CD8-positive, alpha-beta memory T cell (primary cell): ENCODE measurements at places on chromosomes 12 and 14. TPM values are rescaled to one million over a fixed set of nuclear protein-coding genes. Genes with fewer than 3 reads are reported as not detected.

GRCh38 chr14:53496668-53497067 is 343.5 kb upstream of the DDHD1 start:
- DNase-seq, result no peak

DNA sequence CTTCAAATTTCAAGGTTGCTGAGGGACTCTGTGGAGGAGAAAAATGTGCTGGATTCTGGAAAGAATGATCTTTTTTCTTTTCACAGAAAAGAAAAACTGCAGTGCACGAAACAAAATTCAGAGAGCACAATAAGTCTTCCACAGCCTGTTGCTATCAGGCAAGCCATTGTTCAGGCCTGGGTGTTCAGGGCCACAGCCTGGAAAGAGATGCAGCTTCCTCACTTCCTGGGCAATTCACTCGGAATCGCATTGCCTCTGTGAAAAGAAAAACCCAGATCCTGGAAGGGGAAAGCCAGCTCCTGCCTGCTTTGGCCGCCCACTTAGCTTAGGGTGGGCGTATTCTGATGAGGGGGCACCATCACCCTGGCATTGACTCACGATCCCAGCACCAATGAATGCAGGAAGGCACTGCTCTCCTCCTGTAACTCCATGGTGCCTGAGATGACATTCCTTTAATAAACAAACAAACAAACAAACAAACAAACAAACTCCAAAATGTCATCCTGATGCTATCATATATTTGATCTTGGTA is 863.9 kb downstream of the BCL11B start:
- DNase-seq, result no peak

- no peak for DNase-seq
These were observed 306.1 kb upstream of the RGS6 start for GRCh38 chr14:71625891-71626701.

Gene PRR13
- polyA plus RNA-seq, result 602 TPM

GRCh38 chr12:103632554-103633216 is 45.6 kb downstream of the STAB2 start:
- DNase-seq, result no peak

Gene TMED10
- polyA plus RNA-seq, result 321 TPM

GRCh38 chr14:74855021-74855420 is 20.9 kb downstream of the PROX2 start:
- no peak for DNase-seq

Gene OTX2
- polyA plus RNA-seq, result not detected

Gene PMCH
- polyA plus RNA-seq, result not detected

DNA sequence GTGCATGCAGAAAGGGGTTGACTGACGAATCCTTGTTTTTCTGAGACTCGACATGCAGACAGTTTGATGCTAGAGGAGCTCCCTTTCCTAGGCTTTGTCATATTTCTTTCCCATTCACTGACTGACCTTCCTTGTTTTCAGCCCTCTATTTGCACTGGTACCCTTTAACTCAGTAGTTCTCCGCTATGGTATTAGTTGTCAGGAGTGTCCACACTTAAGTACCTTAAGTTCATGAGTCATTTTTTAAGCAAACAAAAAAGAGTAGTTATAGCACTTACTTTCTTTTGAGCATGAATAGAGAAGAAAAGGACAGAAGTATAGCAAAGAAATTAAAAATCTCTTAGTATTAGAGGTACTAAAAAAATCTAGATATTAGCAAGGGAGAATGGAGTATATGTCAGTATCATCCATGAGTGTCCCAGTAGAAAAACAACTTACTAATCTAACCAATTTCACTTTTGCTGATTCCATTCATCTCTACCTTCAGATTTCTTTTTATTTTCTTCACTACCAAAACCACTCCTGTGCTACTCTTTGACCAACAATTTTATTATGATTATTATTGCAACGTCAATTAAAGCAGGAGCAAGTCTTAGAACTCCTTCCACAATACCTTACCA is 8.3 kb downstream of the ATP2B1 start:
- DNase-seq, result no peak

Gene IGFBP6
- polyA plus RNA-seq, result 8.9 TPM

Gene GALNT8
- polyA plus RNA-seq, result 3.2 TPM

DNA sequence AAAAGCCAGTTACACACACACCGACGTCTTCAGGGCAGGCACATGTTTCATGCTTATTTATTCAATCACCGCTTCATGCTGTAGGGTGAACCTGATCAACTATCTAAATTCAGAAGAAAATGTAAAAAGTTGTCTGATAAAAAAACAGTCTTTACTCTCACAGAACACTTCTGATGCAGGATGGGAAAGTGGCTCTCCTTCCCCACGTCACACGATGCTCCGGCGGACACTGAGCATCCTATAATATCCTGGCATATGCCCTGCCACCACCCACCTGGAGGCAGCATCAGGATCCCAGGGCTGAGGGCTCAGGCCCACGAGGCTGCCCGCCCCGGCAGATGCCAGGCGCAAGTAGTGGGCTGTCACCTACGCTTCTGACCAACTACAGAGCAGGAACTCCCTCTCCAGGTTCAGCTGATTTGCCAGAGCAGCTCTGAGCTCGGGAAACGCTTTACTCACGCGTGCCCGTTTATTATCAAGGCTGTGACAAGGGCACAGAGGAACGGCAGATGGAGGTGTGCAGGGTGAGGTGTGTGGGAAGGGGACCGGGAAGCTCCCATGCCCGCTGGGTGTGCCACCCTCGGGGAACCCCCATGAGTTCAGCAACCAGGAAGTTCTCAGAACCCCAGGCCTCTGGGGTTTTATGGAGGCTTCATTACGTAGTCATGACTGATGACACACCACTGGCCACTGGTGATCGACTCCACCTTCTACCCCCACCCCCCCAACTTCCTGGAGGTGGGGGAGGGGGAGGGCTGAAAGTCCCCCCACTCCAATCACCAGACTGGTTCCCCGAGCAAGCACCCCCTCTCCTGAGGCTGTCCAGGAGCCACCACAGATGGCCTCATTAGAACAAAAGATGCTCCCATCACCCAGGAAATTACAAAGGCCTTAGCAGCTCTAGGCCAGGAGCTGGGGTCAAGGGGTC is 32.1 kb downstream of the SLC15A4 start:
- no peak for DNase-seq

- DNase-seq, result peak; percentile 74
These were observed at the start of gene NEDD8 for GRCh38 chr14:24232121-24232644. Gene NEDD8, minus strand, starts transcription at chr14:24232367. Its CDS starts 100 bp downstream, at chr14:24232267.
